Stimulated activated CD8-positive, alpha-beta memory T cell treated with anti-CD3 and anti-CD28 coated beads, Interleukin-7, amount 100 ng/mL, for 4 hours (primary cell): ENCODE measurements at places on chromosomes 16 and 17.

- no peak for DNase-seq
These were observed 776.1 kb downstream of the KCNJ2 start for GRCh38 chr17:70945386-70945785.

DNA sequence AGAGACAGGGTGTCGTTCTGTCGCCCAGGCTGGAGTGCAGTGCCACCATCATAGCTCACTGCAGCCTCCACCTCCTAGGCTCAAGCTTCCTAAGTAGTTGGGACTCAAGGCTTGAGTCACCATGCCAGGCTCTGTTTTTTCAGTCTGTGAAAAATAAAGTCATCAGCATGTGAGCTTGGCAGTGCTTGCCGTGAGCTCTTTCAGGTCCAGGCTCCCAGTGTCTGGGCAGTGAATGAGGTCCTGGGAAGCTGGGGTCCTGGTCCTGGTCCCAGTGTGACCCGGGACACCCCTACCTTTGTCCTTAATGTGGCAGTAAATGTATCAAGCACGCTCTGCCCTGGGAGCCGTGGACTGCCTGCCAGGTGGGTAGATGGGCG is 22.9 kb upstream of the RPL13 start:
- DNase-seq: no peak

DNA sequence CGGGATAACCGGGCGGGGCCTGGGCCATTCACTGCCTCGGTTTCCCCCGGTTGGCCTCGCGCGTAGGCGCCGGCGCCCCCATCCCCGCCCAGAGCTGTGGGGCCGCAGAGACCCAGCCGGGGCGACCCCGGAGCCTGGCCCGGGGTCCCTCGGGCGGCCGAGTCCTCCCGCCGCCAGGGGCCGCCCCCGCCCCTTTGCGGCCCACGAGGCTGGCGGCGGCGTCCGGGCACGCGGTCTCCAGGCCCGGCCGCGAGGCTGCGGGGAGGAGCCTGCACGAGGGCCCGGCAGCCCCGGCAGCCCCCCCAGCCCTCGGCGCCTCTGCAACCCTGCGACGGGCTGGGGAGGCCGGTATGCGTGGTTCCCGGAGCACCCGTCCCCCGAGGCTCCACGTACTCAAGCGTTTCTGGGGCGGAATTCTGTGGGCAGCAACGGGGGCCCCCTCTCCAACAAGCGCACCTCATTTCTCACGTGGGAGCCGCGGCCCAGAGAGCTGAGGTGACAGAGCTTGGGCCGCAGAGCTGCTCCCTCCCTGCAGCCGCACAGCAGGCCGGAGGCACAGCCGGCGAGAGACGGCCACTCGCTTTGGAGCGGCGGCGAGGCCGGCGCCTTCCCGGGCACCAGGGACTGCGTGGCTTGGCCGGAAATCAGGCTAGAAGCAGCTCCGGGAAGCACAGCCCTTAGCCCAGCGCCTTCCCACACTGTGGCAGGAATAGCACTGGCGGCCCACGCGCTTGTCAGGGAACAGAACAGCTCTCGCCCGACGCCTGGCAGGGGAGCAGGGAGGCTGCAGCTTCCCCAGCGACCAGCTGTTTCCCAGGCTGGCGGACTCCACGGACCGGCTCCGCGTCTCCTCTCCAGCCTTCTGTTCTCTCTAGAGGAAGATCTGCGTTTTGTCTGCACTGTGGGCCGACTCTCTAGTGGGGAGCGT is 867 bp upstream of the LIMD2 start:
- DNase-seq: peak; percentile 68

GRCh38 chr16:66524601-66525164 is 25.2 kb downstream of the TK2 start:
- no peak for DNase-seq

DNA sequence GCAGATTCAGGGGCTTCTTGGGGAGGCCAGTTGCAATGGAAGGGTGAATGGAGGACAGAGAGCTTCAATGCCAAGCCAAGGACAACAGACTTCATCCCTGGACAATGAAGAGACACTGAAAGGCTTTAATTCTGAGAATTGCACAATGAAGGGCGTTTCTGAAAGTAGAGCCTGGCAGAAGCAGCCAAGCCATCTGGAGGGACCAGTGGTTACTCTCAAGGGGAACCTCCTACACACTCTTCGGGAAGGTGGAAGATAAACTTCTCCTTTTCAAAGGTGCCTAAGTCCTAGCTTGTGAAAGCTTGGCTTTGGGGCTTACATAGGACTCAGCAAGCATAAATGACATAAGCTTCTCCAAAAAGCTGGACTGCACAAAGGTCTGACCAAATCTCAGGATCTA is 6.2 kb upstream of the CES1 start:
- DNase-seq: no peak

DNA sequence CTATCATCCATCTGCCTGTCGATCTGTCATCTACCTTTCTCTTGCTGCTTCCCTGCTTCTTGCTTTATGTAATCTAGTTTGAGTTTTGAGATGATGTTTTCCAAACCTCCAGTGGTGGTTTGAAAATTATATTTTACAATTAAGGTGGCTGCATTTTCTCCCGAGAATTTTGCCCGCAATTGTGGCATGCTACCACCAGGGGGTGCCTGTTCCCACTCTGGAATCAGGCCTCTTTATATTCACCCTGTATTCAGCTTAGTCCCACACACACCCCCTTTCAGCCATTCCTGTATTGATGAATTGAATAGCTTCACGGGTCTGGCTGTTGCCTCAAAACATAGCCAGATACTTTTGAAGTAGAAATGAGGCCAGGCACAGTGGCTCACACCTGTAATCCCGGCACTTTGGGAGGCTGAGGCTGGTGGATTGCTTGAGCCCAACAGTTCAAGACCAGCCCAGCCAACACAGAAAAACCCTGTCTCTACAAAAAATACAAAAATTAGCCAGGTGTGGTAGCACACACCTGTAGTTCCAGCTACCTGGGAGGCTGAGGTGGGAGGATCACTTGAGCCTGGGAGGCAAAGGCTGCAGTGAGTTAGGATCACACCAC is 3.2 kb downstream of the PRSS22 start:
- no peak for DNase-seq

DNA sequence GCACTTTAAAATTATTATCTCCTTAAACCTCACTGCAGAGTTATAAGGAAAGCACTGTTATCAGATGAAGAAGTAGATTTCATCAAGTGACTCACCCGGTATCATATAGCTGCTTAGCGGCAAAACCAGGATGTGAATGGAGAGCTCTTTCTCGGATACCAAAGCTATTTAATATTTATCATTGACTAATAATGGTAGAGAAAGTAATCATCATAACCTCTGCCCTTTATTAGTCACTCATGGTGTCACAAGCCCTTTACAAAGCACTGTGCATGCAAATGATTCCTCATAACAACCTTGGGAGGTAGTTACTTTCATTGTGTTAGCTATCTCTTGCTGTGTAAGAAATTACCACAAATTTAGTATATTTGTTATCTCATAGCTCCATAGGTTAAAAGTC is 592.9 kb downstream of the MAF start:
- DNase-seq: no peak

GRCh38 chr17:66063686-66064085 is 128.2 kb downstream of the CEP112 start:
- DNase-seq: no peak

DNA sequence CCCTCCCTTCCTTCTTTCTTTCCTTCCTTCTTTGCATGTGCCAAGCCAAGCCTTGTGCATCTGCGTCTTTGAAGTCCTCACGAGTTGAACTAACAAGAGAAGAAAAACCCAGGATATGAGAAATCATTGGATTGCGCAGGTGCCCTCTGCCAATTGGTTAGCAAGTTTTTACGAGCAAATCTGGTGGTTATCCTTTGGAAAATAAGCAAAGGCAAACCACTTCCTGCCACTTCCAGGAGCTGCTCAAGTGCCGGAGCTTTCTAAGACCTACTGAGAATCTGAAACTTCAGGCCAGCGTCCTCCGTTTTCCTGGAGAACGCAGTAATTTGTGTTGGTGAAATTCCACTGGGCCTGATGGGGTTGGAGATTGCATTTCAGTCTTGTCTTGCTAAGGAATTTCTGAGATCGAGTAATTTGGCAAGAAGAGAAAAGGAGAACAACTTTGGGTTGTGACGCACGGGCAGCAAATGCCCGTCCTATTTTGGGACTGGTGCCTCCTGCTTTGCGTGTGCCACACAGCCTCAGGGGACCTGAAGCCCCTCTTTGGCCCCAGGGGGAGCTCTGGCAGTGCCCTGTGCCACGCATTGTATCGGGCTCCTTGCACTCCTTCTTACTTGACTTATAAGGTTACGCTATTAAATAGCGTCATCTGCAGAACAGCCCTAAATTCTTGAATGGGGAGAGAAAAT is 56.4 kb downstream of the CMIP start:
- no peak for DNase-seq

DNA sequence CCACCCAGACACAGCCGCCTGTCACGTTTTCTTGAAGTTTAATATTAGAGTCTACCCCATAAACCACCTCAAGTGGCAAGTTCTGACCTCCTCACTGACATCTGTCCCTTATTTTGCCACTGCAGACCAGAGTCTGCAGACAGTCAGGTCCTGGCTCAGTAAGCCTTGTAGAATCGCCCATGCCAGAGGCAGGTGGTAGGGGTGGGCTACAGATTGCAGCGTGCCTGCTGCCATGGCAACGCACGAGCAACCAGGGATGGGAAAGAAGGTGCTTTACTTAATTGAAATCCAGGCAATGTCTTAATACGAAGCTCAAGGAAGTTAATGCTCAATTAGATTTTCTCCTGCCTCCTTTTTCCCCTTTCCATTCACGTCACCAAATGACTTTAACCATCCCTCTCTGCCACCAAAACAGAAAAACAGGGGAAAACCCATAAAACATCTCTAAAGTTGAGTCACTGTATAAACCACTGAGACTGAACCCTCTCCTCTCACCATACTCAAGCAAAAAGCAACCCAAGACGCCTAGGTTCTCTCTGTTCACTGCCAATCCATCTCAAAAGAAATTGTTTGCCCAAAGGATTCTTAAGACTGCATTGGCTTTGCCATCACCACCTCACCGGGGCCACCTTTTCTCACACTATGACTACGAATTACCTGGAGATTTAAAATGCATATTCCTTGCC is 228.8 kb downstream of the SLC39A11 start:
- DNase-seq: no peak

- no peak for DNase-seq
These were observed 77.6 kb upstream of the MED9 start for GRCh38 chr17:17398943-17399926.

GRCh38 chr17:71409137-71409536 is 711.7 kb upstream of the SOX9 start:
- DNase-seq: no peak

DNA sequence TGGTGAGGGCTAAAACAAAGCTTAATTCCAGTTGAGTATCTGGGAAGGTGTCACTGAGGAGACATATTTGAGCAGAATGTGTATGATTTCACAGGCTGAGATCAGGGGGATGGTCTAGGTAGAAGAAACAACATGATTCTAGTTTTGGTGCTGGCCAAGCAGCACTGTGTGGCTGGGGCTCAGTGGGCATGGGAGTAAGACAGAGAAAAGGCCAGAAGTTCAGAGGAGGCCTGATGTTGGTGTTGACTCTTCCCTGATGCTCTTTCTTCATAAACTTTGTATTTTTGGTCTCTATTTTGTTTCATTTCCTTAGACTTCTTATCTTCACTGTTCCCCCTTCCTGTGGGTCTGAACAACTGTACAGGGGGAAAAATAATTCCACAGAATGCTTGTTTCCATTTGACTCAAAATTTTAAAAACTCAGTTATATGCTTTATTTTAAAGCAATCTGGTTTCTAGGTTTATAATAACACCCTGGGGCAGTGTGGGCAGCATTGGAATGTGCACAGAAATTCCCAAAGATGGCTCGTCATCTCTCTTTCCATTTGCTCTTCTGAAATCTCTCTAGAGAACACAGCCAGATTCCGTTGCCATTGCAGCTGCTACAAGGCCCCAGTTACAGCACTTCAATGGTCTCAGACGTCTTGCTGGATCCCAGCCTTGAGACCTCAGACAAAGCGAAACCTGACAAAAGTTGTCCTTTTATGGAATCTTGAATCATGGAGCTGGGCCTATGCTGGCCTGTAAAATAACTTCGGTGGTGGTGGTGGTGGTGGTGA is 68.3 kb downstream of the SNX11 start:
- DNase-seq: no peak

DNA sequence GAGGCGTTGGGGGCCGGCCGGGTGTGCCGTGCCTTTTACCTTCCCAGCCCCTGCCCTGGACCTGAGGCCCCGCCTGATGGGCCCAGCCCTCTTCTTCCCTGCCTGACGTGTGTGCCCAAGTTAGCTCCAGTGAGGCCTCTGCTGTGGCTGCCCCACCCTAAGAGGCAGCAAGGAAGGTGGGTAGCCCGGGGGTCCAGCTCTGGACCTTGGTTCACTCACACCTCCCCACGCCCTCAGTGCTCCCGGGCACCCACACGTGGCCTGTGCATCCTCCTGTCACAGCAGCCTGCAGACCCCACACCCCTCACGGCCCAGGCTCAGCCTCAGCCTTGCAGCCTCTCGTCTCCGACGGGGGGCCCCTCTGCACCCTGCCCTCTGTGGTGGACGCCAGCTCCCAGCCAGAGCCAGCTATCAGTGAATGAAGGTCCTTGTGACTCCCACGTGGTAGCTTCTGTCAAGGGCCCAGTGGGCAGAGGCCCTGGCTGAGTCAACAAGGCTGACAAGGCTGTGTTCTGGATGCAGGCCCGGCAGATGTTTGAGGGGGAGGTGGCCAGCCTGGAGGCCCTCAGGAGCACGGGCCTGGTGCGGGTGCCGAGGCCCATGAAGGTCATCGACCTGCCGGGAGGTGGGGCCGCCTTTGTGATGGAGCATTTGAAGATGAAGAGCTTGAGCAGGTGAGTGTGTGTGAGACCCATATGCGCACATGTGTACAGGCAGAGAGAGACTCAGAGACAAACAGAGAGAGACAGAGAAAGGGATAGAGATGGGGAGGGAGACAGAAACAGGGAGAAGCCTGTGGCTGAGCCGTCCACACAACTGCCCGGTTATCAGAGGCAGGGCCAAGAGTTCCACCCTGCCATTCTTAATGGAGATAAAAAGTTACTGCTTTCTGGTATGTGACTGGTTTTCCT is 2.8 kb downstream of the FN3K start:
- no peak for DNase-seq

DNA sequence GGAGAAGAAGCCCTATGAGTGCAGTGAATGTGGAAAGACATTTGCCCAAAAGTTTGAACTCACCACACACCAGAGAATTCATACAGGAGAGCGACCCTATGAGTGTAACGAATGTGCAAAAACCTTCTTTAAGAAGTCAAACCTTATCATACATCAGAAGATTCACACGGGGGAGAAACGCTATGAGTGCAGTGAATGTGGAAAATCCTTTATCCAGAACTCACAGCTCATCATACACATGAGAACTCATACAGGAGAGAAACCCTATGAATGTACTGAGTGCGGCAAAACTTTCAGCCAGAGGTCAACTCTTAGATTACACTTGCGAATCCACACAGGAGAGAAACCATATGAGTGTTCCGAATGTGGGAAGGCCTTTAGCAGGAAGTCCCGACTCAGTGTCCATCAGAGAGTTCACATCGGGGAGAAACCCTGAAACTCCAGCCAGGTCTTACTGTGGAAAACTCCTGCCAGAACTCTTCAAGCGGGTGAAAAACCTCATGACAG is 21.6 kb downstream of the ZFP1 start:
- DNase-seq: no peak

GRCh38 chr17:7943291-7943690 is 11.3 kb downstream of the CNTROB start:
- no peak for DNase-seq
